ENCODE measurements at places on chromosomes 2 and 18.

GRCh38 chr2:65130664-65131175, 814 bp upstream of the RAB1A start:
- DNase-seq = no peak

DNA sequence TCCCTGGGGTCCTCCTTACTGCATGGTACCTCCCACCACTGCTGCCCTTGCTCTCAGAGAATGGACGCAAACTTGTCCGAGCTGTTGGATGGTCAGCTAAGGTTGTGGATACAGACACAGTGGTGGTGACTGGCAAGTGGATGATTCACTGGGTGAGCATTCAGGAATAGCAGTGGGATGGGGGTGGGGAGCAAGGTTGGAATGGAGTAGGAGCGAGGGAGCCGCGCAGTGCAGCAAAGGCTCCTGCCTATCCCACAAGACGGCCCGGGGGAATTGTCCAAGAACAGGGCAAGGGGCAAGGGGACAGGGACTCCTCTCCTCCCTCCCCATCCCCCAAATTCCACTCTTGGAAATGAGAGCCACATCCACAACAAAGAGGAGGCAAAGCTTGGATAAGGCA, 102.2 kb downstream of the PIEZO2 start:
- DNase-seq = no peak

- DNase-seq = no peak
These were observed 154.7 kb upstream of the HS6ST1 start for GRCh38 chr2:128473175-128474035.

DNA sequence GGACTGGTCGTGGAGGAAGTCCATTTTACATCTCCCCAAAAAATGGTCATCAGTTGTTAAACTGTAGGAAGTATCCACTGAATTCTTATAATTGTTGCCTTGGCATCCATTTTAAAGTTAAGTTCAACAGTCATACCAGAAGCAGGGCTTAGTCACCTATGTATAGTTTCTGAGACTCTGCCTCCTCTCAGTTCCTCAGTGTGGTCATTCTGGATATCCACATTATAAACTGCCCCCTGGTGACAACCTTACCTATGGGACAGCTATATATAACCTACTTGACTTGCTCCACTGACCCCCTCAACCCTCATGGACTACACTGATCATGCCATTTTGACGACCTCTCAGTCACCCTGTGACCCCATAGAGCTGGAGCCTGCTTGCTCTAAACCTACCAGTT, 617.0 kb downstream of the LRP1B start:
- DNase-seq = no peak

GRCh38 chr2:118110310-118110709, 22.0 kb downstream of the INSIG2 start:
- no peak for DNase-seq

DNA sequence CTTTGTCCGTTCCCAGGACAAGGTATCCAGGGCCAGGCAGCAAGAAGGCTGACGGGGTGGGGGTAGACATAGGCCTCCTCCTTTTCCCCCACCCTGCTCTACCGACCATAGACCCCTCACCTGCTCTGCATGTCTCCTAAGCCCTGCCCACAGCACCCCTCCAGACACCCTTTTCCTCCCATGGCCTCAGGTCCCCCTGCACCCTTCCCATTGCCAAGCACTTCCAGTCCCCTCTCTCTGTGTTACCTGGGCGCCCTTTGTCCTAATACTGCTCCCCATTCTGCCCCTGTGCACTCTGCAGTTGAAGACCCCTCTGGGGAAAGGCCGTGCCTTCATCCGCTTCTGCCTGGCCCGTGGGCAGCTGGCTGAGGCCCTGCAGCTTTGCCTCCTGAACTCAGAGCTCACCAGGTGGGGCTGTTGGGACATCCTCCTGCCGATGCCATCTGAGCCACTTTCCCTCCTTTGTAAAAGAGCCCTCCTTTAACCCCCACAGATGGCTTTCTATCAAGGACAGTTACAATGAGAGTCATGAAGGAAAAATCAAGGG, 3.5 kb downstream of the RUFY4 start:
- no peak for DNase-seq

GRCh38 chr2:241637795-241638660, 535 bp downstream of the ATG4B start:
- DNase-seq = no peak

- DNase-seq = no peak
These were observed 27.1 kb upstream of the CWC22 start for GRCh38 chr2:180033993-180034894.

- no peak for DNase-seq
These were observed 103.3 kb downstream of the CTAGE1 start for GRCh38 chr18:22314420-22314819.

- DNase-seq = no peak
These were observed 134.9 kb downstream of the NDUFA10 start for GRCh38 chr2:239890206-239890746.

DNA sequence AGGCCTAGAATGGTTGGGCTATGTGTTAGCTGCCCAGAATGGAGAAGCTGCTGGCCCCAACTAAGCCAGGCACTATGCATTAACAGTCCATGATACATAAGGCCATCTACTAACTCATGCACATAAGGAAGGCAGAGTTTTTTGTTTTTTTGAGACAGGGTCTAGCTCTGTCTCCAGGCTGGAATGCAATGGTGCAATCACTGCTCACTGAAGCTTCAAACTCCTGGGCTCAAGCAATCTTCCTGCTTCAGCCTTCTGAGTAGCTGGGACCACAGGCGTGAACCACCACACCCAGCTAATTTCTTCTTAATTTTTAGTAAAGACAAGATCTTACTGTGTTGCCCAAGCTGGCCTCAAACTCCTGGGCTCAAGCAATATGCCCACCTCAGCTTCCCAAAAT, 37.6 kb downstream of the GPR45 start:
- no peak for DNase-seq

GRCh38 chr2:182636699-182637098, 79.4 kb upstream of the DNAJC10 start:
- DNase-seq = no peak

Measured in D721Med (cell line).